ENCODE measurements at places on chromosomes 6 and 20.
A peak's percentile ranks its signal among the peaks of the same experiment; 100 is the strongest.

DNA sequence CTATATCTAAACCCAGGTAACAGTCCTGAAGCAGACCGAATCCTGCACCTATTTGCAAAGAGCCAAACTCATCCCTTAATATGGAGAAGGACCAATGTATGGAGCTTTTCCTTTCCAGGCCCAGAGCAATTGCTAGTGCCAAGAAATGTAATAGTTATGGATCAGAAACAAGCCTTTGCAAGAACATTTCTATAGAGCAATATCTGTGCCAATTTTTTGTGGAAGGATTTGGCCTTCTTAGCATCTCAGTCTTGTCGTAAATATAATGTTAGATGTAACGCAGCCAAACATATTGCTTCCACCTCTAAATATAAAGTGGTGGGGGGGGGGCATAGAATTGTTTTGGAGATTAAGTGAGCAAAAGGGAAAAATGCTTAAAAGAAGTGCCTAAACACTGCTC, 2.7 kb downstream of the KIAA0408 start:
- H3K4me1 ChIP-seq: no peaks in the 10 kb centered on the region
- DNase-seq: no peak
- H3K27ac ChIP-seq: peak overlapping the region; percentile 80
- peak overlapping the region; percentile 60 for H3K4me3 ChIP-seq
- no peaks in the 10 kb centered on the region for H3K36me3 ChIP-seq
- no peaks in the 10 kb centered on the region for H3K27me3 ChIP-seq

- no peaks in the 10 kb centered on the region for H3K27me3 ChIP-seq
- no peak overlapping the region for H3K27ac ChIP-seq
- no peaks in the 10 kb centered on the region for H3K36me3 ChIP-seq
Observed at GRCh38 chr6:165219629-165220028, 89.8 kb downstream of the C6orf118 start.

- H3K27ac ChIP-seq: no peak overlapping the region
- no peak overlapping the region for H3K4me3 ChIP-seq
- no peak for DNase-seq
- no peaks in the 10 kb centered on the region for H3K4me1 ChIP-seq
Observed at GRCh38 chr6:118370722-118371121, 177.4 kb upstream of the PLN start.

GRCh38 chr6:138544501-138544900, 45.2 kb upstream of the NHSL1 start:
- H3K4me1 ChIP-seq: no peaks in the 10 kb centered on the region
- H3K4me3 ChIP-seq: no peak overlapping the region
- H3K27me3 ChIP-seq: no peaks in the 10 kb centered on the region
- H3K27ac ChIP-seq: no peak overlapping the region
- DNase-seq: no peak
- H3K36me3 ChIP-seq: no peaks in the 10 kb centered on the region

DNA sequence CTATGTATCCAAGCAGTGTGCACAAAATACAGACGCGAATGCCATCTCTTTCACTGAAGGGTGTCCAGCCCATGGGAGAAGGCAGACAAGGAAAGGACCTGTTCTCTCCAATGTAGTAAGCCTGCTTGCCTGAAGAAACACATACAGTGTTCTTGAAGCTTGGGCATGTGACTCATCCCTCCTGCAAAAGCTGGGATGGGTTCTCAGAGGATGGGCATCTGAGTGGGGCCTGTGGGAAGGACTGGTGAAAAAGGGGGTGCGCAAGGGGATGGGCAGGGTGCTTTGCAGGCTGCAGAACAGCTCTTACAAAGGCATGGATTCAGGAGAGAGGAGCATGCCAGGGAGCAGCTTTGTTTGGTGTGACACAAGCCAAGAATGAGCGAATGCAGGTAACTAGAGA, 128.1 kb downstream of the FYN start:
- no peak overlapping the region for H3K27ac ChIP-seq
- no peak overlapping the region for H3K4me3 ChIP-seq
- H3K36me3 ChIP-seq: no peaks in the 10 kb centered on the region
- no peaks in the 10 kb centered on the region for H3K27me3 ChIP-seq
- no peaks in the 10 kb centered on the region for H3K4me1 ChIP-seq

DNA sequence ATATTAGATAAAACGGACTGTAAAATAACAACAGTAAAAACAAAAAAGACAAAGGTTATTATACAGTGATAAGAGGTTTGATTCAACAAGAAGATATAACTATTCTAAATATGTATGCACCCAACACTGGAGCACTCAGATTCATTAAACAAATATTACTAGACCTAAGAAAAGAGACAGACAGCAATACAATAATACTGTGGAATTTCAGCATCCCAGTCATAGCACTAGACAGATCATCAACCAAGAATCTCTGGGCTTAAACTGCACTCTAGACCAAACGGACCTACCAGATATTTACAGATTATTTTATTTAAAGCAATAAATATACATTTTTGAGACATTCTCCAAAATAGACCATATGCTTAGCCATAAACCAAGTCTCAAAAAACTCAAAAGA, 263.8 kb downstream of the C6orf118 start:
- no peak overlapping the region for H3K27ac ChIP-seq
- H3K4me3 ChIP-seq: no peak overlapping the region
- no peaks in the 10 kb centered on the region for H3K27me3 ChIP-seq
- no peaks in the 10 kb centered on the region for H3K4me1 ChIP-seq

DNA sequence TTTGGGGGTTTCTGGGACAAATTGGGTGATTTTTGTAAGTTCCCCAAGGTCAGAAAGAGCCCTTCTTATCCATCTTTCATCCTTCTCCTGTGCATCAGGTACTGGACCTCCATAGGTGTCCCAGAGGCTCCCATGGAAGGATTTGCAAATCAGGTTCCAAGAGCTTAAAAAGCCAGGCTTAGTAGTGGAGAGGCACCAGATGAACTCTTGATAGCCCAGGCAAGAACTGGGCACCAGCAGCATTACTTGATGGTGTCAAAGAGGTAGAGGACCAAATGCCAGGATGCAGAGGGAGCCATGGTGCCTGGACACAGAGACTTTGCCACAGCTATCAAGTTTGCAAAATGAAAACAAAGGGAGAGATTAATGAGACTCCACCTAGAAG, 20.9 kb upstream of the TRAM2 start:
- H3K36me3 ChIP-seq: no peaks in the 10 kb centered on the region
- no peaks in the 10 kb centered on the region for H3K27me3 ChIP-seq
- DNase-seq: no peak
- H3K27ac ChIP-seq: peak overlapping the region; percentile 68
